ENCODE measurements at places on chromosomes 12 and 14.

- no peak for DNase-seq
These were observed 52.3 kb downstream of the RAB35 start for GRCh38 chr12:120064054-120064940.

- DNase-seq: no peak
These were observed 71.3 kb upstream of the GPATCH2L start for GRCh38 chr14:76080471-76080870.

DNA sequence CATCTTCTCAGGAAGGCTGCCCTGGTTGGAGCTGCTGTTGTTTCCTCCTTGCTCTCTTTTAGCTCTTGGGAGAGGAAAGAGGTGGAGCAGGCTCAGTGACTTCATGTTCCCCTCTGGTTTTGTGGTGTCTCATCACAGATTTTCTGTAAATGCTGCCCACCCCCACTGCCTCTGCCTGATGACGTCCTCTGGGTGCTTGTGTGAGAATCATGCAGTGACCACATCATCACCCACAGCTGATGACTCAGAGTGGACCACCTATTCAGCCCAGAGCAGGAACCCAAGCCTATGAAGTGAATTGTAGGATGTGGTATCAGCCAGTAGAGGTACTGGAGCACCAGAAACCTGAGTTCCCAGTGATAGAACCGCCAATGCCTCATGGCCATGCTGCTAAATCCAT lies at the start of gene GZMB:
GZMB (minus strand) TSS at position 33 of the 400 bp plus-strand sequence; CDS start at position 3, 30 bp downstream.
- DNase-seq: no peak

DNA sequence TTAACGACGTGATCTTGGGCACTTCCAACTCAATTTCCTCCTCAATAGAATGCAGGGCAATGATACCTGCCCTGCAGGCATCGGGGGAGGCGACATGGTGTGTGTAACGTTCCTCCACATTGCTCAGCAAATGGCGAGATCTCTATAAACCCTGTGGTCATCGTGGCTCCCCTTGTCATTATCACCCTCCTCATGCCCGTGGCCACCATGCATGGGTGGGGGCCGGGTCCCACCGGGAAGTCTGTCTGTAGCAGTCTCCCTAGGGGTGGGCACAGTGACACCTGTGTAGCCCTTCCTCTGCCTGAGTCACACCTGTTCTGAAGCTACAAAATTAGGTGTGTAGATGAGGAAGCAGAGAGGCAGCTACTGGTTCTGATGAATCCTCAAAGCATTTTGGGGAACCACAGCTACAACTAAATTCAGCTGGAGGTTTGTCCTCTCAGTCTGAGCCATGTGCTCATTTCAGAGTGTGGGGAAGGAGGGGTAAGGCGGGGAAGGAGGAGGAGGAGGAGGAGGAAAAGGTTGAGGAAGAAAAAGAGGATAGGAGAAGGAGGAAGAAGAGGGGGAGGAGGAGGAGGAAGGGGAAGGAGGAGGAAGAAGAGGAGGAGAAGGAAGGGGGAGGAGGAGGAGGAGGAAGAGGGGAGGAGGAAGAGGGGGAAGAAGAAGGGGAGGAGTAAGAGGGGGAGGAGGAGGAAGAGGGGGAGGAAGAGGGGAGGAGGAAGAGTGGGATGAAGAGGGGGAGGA lies 11.0 kb upstream of the CACNA2D4 start:
- DNase-seq: no peak

DNA sequence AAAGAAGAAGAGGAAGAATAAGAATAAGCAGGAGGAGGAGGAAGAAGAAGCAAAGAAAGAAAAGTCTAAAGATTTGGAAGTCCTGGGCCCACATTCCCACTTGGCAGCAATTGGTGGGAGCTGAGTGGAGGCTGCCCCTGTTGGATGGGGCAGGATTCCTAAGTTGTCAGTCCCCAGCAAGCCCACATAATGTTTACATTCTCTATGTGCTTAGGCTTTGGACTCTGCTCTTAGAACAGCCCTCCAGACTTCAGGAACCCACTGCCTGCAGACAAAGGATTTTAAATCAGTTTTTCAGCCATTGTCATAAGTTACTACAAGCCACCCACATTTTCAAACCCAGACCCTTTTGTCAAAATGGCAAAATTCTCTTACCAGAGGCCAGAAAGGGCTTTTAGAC lies 92.0 kb downstream of the OTX2 start:
- no peak for DNase-seq

DNA sequence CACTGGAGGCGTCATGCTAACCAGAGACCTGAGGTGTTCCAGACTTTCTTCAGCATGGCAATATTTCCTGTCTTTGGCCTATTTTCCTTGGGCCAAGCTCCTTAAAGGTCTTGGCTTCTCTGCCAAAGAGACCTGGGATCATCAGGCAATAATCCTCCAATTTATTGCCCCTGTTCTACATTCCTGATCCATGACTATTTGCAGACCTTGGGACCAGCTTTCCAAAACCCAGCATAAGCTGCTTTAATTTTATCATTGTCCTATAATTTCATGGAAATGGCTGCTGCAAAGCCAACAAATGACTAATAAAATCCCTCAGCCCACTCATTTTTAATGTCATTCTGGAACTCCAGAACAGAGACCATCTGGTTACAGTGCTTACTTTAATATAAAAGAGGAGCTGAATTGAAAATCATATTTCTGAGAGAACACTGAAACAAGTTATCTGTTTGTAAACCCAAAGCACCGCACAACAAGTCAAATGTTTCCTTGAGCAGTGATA lies 166.9 kb upstream of the BTG1 start:
- no peak for DNase-seq

GRCh38 chr12:76029982-76030340 lies 1.6 kb downstream of the PHLDA1 start:
- DNase-seq: peak; percentile 49

GRCh38 chr14:32908196-32909084 lies 30.2 kb upstream of the NPAS3 start:
- DNase-seq: no peak

DNA sequence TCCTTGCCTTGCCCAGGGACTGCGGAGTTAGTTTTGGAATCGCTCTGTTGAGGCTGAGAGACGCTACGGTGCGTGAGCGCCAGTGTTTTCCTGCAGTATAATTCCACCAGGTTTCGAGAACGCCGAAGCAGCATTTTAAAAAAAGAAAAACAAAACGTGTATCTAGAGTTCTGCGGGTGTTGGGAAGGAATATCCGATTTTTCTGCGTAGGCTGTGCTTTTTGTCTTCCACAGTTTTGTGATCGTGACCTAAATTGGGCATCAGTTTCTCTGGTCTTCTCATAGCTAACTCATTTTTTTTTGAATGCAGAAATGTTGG lies 778 bp downstream of the DNM1L start:
- DNase-seq: no peak

DNA sequence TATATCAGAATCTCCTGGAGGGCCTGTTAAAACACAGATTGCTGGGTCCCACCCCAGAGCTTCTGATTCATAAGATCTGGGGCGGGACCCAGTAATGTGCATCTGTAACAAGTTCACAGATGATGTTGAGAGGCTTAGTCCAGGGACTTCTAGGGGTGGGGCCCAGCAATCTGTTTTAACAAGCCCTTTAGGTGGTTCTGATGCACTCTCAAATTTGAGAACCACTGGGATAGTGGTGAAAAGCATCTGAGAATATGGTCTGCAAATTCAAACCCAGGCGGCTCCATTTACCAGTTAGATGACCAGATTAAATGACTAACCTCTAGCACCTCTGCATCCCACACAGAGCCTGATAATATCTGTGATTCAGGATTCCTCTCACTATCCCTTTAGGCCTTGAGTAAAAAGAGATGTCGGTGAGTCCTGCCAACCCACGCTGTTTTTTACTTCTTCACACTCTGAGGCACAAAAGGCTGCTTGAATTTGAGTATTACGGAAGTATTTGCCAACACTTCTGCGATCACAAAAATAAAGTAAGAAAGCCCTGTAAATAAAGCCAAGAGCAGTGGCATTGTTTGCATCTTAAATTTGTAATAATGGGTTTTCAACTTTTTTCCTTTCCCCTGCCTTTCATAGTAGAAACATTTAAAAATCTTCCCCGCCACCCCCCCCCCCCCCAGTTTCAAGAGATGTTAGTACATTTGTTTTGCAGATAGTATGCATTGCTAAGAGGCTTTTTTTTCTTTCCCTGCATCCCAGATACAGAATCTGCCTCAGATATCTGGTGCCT lies 1.8 kb upstream of the FRS2 start:
- DNase-seq: no peak

DNA sequence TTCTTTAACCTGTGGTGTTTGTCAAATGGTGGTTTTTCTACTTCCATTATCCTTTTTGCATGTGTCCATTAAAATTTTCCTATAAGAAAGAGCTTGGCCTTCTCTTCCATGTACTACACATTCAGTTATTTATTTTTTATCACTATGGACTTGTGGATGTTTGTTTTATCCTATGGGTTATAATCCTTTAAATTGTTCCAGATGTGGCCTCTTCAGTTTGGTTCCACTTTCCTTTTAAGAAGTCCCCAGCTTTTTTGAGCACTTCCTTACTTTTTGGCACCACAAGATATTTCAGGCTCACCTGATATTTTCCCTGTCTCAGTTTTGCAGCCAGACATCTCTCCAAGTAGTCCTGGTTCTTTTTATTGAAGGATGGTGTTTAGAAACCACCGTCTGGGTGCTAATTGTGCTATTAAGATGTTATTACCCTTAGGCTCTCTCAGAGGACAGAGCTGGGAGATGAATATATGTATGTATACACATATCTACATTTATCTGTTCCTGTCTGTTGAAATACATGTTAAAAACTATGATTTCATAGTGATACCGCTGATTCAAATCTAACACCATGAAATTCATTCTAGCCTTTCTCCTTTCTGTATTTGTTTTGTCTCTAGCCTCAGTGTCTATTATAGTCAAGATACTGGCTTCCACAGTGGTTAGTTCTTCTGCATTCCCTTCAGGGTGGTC lies 408.5 kb upstream of the RGS6 start:
- DNase-seq: no peak

DNA sequence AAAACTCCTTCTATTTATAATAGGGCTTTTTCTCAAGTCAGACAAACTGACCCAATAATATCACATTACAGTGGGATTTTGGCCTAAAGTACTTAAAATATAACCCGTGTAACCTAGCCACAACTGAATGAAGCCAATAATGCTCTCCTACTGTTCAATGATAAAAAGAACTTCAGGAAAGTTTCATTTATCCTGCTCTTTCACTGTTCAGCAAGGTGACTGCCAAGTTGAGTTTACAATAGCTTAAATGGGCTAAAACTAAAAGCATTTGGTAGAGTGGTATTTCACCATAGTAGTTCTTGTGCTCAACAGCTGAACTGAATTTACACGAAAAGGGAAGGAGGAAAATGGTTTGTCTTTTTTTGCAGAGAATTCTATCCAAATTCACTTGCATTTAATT lies 49.8 kb downstream of the CNTN1 start:
- DNase-seq: no peak

- DNase-seq: no peak
These were observed 219.1 kb upstream of the C14orf180 start for GRCh38 chr14:104360501-104360900.

DNA sequence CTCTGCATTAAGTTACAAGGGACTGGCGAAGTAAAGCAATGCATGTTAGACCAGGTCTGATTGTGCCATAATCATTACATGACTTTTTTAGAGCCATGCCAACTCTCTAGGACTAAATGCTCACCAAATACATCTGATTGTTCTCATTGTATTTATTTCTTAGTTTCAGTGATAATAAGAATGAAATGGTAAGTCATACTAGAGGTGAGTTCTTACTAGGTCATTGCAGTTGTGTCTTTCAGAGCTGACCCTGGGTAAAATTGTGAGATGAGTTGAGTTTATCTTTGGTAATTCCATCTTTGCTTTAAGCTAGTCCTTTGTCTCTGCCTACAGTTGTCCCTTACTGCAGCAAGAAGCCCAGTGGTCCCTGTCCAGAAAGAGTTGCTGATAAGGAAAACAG lies 73.2 kb downstream of the PRKCH start:
- no peak for DNase-seq

- DNase-seq: peak; percentile 48
These were observed 26.8 kb downstream of the KLRK1 start for GRCh38 chr12:10362828-10363657.

DNA sequence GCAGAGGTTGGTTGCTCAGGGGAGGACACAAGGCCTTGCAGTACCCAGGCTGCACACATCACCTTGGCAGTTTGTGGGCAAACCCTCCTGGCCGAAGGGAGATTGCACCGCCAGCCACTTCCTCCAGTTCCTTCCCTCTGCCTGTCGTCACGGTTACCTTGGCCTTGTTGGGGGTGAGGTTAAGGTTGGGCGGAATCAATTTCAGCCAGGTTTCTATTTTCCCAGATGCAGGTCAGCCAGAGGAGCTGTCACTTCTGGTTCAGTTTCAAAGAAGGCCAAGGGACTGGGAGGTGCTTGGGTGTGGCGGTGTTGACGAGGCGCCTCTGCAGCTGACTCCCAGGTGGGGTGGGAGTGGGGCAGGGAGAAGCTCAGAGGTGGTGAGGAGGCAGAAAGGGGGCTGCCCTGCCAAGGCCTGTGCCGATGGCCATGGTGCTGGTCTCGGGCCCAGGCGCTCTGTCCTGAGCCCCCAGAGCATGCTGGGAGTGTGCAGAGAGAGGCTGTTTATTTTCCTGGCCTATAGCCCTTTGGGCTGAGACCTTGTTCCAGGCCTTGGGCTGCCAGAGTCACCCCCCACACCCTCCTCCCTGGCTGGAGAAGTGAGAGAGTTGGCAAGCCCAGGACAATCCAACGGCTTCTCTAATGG lies 31.4 kb downstream of the JDP2 start:
- DNase-seq: no peak

DNA sequence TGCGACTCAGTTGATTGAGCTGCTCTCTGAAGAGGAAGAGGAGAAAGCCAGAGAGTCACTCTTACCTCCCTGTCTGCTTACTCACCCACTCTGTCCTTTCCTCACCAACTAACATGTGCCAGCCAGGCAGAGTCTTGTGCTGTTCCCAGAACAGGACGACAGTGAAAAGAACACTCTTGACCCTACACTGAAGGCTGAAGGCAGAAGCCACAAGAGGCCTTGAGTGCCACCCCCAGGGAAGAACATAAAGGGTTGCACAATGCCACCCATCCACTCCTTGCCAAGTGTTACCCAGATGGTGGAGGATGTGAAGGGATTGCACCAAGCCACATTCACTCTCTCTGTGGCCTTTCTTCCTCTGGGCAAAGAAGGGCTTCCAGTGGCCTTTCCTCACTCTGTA lies 12.8 kb downstream of the ABHD4 start:
- DNase-seq: no peak

DNA sequence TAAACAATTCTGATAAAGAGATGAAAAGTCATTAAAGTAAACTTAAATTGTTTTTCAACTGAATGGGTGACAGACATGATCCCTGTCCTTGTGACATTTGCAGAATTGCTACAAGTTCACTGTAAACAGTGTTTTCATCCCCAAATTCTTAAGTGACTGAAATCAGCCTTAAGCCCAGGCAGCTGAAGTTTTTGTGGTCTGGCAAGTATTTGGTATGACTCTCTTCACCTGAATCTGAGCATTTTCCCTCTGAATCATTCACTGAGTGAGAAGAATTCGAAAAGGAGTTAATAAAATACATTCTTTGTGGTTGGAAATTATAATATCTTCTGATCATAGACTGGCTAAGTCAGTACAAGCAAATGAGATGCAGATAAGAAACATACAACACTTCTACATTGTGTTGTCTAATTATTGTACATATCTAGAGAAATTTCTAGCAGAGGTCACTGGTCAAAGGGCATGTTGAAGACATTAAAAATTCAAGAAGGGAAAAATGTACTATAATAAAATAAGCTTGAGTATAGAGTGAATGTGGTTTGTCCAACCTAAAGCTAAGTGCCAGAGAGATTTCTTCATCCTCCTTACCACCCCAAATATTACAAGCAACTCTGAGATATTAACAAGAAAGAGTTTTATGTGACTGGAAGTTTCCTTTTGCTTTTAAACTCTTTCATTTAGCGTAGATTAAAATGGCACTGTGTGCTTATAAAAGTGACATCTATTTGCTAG lies 177.8 kb upstream of the DIO2 start:
- peak; percentile 78 for DNase-seq
